ENCODE measurements at places on chromosomes 5 and 9.

DNA sequence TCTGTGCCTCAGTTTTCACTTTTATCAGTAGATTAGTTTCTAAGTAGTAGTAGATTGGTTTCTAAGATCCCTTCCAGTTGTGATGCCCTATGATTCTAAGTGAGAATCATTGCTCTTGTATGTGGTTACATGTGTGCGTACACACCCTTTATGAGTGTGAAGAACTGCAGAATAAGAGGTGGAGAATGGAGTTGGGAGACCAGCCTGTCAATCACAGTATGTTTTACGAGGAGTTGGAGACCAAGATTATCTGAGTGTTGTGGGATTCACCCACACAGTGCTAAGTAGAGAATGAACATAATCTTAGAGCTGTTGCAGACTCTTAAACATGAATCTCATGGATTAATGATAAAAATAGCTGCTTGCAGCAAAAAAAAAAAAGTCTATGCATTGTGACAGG, 37.6 kb downstream of the KIF24 start:
- DNase-seq, result no peak

GRCh38 chr9:73923796-73924195, 573.3 kb upstream of the RORB start:
- DNase-seq, result no peak

DNA sequence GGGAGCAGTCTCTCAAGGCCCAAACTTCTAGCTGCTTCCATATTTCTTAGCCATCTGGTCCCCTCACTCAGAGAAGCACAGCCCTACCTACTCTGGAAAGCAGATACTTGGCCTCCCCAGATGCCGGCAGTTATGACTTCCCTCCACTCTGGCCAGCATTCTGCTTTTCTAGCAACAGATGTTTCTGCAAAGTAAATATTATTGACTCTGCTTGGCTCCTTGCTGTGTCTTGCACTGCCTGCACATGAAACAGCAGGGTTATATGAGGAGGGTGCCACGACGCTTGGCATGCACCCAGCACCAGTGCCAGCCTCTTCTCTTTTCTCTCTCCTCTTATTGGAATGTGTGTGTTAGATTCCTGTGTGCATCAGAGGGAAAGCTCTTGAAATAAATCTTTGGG, 99.7 kb downstream of the ARHGAP26 start:
- DNase-seq, result no peak

- DNase-seq, result no peak
Measured at GRCh38 chr9:29078063-29078666, 1504.9 kb upstream of the C9orf72 start.

DNA sequence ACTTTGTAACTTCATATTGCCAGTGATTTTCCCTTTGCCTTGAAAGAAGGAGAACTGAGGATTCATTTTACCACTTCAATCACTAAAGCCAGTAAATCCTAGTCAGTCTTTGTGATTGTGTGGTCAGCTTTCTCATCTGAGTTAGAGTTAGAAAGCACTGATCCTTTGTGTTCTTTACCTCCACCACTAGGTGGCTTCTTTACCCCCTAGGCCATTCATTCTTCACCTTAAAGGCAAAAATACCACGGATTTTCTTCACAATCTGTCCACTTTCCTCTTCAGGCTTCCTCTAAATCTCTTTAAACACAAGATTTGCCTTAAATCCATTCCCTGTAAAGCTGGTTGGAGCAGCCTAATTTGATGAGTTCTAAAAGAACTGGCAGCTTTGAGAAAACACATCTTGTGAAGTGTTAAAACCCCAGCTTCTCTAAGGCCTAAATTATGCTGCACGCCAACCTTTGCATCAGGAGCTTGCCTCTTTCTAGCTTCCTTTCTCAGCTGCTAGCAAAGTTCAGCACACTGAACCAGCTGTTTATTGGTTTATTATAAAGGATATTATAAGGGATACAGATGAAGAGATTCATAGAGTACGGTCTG, 20.4 kb downstream of the BDP1 start:
- no peak for DNase-seq

DNA sequence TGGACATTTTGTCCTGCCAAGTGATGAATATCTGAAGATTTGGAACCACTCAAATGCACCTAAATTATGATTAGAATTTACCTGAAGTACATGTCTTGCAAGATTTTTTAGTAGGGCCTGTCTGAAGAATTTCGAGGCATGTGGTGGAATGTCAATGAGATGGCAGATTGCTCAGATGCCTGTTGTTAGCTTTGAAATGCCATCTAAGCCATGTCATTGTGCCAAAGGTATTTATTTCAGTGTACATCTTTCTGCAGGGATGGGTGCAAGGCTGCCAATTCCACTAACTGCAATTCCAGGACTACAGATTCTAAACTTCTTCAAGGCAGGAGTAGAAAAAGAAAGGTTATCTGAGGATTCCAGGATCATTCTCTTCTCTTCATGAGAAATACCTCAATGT, 9.1 kb upstream of the GNAQ start:
- no peak for DNase-seq

DNA sequence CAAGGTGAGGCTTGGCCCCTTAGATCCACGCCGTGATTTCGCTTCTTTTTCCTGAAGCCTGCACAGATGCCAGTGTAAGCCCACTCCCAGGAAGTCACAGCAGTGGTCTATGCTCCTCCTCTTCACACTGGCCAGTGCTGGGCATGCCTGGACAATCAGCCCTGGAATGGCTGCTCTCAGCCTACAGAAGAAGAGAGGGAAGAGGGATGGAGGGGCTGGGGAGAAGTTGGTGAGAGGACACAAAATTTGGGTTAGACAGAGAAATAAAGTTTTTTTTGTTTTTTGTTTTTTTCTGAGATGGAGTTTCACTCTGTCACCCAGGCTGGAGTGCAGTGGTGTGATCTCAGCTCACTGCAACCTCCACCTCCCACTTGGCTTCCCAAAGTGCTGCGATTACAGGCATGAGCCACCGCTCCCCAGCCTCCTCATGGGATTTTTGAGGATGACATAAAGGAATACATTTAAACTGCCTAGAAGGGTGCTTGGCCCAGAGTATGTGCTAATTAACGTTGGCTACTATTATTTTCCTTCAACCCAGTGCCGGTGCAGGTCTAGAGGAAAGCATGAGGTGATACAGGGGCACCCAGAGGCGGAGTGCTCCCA, 830 bp downstream of the S100Z start:
- no peak for DNase-seq

DNA sequence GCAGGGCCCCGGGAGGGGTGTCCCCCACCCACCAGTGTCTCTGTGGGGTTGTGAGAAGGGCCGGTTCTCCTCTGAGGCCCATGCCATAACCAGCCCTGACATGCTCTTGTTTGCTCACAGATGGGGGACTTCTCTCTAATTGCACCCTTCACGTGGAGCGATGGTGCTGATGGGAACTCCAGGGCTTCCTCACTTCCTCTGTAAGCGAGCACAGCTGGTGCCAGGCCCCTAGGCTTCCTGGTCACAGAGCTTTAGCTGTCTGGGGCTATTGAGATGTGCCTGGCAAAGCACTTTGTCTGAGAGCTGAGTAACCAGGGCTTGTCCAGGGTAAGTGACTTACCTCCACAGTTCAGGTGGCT, 36.4 kb downstream of the PHF2 start:
- no peak for DNase-seq

DNA sequence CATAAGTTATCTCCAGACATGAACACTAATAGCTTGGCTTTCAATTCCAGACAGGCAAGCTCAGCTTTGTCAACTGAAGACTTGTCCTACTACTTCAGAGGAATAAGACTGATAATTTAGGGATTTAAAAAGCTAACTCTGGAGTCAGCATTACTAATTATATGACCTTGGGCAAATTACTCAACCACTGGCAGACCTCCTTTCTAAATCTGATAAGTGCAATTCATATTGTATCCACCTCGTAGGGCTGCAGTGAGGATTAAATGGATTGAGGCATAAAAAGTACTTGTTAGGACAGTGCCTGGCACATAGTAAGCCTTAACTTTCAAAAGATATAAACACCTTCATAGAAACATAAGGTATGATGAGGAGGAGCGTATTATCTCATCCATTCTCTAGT, 104.4 kb downstream of the KLHL3 start:
- DNase-seq, result no peak

GRCh38 chr9:94826644-94827410, 100.3 kb downstream of the AOPEP start:
- no peak for DNase-seq

DNA sequence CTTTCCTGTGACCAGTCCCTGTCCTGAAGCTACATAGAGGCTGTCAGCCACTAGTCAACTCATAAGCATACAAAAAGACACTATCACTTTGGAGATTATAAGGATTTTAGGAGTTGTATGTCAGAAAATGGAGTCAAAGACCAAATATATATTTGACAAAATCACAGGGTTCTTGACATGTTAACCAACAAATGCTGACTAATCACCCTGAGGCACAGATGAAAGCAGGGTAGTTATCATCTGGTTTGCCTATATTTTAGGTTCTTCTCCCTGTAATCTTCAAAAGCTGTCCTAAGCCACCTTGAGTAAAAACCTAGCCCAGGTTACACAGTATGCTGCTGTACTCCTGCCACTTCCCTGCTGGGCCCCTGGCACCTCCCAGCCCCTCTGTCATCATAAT, 64.7 kb upstream of the ERCC6L2 start:
- DNase-seq, result no peak

- no peak for DNase-seq
Measured at GRCh38 chr5:150075806-150076205, 10.5 kb downstream of the CSF1R start.

GRCh38 chr5:169788168-169788567, 151.1 kb downstream of the DOCK2 start:
- DNase-seq, result no peak

DNA sequence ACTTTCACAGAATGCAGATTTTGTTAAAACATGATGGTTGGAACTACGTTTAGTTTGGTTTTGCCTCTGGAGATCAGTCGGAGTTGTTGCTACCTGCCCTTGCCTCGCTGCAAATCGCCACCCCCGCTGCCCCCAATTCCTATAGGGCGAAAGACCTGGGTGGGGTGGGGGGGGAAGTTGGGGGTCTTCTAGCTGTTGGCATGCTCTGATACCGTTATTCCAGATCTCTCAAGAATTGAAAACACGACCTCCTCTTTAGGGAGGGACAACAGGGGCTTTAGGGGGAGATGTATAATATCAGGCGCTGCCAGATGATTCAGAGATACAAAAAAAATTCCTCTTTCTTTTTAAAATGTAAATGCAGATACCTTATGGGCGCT, 36.4 kb upstream of the NFIB start:
- DNase-seq, result no peak

- DNase-seq, result no peak
Measured at GRCh38 chr9:137649553-137649952, 30.7 kb downstream of the EHMT1 start.

DNA sequence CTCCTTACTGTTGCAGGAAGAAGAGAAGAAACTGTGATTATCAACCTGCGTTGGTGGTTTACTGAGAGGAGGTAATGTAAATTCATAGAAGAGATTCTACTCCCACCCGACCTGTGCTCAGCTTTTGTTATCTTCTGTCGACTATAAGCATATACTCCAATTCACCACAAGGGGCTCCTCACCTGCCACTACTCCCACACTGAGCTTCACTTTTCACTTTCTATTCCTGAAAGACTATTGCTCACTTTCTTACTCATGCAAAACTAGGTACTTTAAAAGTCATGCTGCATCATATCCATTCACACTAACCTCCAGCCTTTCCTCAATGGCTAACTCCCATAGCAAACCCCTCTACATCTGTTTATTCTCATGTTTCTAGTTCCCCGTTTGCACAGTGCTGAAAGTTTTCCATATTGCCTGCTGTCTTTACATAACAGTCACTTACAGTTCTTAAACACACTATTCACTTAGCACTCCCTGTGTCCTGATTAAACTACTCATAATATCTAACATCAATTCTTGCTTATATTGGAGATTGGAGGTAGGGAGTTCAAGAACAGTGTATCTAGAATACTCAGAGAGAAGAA, 1062.6 kb downstream of the NR2F1-AS1 start:
- peak; percentile 22 for DNase-seq

GRCh38 chr9:136705564-136705963, 6.8 kb upstream of the DIPK1B start:
- DNase-seq, result no peak

GRCh38 chr9:70422371-70423043, 8.1 kb upstream of the KLF9 start:
- DNase-seq, result no peak

DNA sequence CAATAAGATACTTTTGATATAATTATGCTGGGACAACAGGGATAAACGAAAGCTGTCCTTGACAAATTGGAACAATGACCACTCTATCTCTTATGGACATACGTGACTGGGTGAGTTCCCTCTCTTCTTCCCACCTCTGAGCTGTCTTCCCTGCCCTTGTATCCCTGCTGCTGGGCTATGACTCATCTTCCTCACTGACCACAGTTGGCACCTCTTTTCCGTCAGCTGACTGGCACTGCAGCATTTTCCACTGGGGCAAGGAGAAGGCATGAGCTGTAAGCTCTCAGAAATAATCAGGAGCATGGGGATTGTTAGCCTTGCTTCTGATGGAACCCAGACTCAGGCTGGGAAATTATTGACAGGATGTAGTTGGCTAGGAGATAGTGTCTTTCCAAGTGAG, 48.7 kb downstream of the PCSK1 start:
- no peak for DNase-seq

GRCh38 chr5:17796757-17797396, 162.6 kb downstream of the TAF11L14 start:
- DNase-seq, result no peak

DNA sequence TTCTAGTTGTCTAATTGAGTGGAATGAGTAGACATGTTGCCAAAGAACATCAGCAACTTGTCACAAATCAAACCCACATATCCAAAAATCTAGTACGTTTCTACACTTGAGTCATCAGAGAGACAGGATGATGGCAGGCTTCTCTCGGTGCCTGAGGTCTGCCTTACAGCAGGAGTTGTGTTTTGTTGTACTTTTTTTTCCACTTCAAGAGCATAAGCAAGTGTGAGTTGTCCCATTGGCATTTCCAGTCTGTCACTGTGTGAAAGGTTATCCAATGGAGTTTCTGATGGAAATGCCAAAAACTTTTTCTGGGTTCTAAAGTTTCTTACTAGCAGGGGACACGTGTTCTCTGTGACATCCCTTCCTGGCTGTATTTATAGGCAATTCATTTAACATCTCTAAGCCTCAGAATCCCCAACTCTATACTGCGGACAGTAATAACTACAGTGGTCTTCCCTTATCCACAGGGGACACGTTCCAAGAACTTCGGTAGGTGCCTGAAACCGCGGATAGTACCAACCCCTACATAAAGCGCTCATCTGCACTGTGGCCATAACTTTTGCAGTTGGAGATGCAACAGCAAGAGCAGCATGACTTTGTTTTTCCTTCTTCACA, 246.5 kb downstream of the SYK start:
- no peak for DNase-seq

GRCh38 chr5:164555809-164556208, 1050.4 kb downstream of the MAT2B start:
- no peak for DNase-seq

DNA sequence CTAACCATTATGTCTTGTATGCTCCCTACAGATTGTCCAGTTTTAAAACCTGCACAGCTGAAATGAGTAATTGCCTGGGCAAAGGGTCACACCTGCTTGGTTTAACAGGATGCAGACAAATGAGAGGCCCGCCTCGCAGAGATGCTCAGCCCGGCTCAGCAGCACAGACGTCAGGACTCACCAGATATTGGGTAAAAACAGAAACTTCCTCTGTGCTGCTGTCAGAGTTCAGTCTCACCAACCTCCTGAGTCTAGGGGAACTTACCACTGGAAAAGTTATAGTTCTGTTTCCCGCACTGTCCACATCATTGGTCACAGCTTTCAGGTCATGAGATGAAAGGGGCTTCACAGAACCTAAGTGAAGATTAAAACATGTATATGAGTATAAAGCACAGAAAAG, 152.5 kb downstream of the ESM1 start:
- DNase-seq, result peak; percentile 26

GRCh38 chr5:35138232-35138631, 90.5 kb upstream of the AGXT2 start:
- no peak for DNase-seq
